Stimulated activated CD4-positive, alpha-beta T cell treated with anti-CD3 and anti-CD28 coated beads, Interleukin-1b, Interleukin-23, amount 100 ng/mL, for 1 hour (primary cell): ENCODE measurements at places on chromosomes 7 and 10.

GRCh38 chr7:80884511-80885195 is 34.2 kb downstream of the SEMA3C start:
- DNase-seq: no peak

DNA sequence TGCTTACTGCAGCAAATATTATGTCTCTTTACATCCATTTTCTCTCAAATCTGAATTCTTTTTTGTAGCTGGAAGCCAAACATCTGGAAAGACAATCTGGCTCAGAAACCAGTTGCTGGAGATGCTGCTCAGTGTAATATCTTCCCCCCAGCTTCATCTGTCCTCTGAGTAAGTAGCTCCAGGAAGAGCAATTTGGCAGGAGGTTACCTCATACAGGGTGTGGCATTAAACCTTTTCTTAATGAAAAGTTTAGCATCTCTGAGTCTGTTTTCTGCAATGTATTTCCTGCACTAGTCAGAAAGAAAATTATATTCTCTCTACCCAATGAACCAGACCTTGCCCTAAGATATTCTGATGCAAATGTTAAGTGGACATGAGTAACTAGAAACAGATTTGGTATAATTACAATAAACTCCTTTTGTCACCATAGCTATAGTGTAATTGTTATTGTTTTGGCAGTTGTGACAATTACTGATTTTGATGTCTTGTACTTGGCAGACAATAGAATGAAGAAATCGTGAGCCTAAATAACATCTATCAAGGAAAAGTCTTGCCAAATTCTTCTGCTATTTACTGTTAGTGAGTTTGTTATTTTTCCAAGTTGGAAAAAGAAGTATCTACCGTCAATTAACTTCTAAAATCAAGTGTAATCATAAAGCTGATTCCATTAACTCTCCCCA is 123.3 kb downstream of the WDFY4 start:
- DNase-seq: no peak

GRCh38 chr7:137403353-137403695 is 59.8 kb upstream of the PTN start:
- no peak for DNase-seq

GRCh38 chr7:33091111-33091531 is 18.1 kb downstream of the RP9 start:
- DNase-seq: no peak

GRCh38 chr7:155576900-155577508 is 30.6 kb upstream of the CNPY1 start:
- DNase-seq: no peak
